NCI-H2171 treated with DMSO at 0.1 percent for 48 hours (cell line): ENCODE measurements at places on chromosomes 1 and 21.
A peak's percentile ranks its signal among the peaks of the same experiment; 100 is the strongest.

DNA sequence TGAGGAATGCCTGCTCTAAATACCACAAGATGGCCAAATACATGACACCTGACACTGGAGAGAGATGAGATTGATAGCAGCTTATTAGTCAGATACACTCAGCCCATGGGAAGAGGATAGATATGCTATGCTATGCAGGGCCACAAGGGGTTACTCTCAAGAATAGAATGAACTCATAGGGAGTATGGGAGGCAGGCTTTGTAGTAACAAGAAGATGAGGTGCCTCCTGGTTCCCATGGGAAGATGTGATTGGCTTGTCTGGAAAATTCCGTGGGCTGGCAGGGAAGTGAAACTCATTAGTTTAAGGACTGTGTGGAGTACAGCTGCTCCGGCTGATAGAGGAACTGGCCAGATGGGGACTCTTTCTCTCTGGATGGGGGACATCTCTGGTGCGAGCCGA, 16.5 kb downstream of the CCDC30 start:
- DNase-seq = peak; percentile 96

DNA sequence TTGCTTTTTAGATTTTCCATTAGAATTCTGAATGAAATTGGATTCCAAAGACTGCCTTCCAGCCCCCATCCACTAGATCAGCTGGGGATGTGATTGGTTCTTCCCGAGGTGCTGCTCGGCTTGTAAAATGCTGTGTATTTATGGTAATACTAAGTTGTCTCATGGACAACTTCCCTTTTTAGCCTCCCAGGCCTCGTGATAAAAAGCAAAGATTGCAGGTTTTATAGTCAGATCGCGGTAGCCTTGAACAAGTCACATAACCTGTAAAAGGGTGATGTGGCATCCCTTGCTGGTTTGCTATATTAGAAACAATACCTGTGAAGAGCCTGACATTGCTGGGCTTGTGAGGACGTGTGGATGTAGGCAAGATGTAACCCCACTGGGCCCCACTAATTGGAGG, 10.4 kb downstream of the MUL1 start:
- DNase-seq = no peak

DNA sequence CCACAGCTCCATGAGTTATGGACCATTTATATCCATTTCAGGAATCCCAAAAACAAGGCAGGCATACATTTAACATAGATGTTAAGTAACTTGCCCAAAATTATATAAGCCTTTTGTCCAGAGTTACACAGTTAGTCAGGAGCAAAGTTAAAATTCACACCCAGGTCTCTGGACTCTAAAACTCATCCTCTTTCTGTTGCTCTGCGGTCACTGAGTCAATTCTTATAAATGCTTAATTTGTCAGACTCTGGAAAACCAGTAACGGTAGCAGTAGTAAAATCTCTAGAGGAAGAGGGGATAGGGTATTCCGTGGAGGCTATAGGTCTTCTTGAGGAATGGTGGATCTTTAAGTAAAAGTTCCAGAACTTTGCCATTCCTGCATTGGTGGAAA, 223.6 kb upstream of the JUN start:
- DNase-seq = no peak

- DNase-seq = peak; percentile 55
These were observed 56.1 kb downstream of the MEF2D start for GRCh38 chr1:156444407-156445001.

DNA sequence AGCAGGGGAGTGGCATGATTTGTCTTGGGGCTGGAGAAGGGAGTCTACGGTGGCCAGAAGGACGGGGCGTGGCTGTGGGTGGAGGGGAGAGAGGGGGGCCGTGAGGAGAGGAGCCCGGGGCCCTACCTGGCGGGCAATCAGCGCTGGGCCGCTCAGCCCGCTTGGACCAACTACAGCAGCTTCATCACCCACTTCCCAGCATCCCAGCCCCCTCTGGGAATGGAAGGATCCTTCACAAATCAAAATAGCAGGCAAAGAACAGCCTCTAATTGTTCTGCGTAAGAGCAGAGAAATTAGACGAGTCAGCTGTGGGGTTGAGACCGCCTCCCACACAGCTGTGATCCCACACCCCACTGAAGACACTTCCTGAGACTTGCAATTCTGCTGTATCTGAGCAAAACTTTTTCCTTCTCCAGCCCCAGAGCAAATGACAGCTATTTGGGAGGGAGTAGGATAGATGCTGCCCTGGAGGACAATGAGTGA, 43.5 kb downstream of the OPRD1 start:
- peak; percentile 27 for DNase-seq

DNA sequence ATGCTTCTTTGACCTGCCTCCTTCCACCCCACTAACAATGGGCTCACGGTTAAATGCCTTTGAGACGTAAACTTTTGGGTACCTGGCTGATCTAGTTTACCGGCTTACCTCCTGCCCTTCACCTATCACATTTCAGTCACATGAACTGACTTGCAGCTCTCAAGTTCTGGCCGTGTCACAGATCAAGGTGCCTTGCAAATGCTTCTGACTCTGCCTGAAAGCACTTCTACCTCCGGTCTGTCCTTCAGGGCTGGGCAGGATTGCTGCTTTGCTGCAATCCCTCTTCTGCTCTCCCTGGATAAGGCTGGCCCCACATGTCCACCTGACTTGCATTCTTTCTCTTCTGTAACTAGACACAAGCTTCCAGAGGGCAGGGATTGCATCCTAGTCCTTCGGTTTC, 69.0 kb downstream of the GRIK1 start:
- DNase-seq = no peak

DNA sequence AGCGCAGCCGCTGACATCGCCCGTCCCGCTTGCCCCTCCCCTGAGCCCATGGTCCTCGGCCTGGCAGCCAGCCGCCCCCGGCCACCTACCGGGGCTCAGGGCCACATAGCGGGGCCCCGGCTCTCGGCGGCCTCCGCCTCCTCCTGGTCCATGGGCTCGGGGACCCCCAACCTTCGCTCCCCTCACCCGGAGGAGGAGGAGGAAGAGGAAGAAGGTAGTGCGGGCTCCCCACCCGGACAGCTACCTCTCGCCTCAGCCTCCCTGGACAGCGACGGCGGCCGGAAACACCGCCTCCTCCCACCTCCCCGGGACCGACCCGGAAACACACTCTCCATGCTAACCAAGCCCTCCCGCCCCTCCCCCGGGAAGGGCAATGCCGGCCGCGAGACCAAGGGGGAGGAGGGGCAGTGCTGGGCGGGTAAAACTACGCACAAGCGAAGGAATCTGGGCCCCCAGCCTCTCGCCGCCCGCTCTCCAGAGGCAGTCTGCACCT, at the start of gene KIAA0319L:
Gene KIAA0319L, minus strand, starts transcription at position 286 of the 493 bp plus-strand sequence. CDS start 2,912 bp downstream, outside the sequence.
- DNase-seq = no peak
